ENCODE measurements at places on chromosomes 6 and 20.

DNA sequence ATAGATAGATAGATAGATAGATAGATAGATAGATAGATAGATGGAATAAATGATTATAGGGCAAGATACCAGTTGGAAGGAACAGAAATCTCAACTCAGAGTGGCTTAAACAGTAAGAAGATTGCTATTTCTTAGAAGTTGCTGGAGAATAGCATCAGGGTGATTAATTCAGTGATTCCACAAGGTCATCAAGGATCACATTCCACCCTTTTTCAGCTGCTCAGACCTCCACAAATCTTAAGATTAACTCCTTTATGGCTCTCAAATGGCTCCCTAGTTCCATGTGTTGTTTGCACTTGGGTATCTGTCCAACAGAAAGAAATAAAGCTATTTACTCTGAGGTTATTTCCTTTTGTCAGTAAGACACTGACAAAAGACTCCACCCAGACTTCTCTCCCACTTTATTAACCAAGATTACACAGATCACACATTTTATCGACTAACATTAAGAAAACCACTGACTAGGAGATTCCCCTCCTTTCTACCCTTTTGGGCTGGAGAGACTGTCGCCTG lies 68.3 kb upstream of the KIF16B start:
- no peak for DNase-seq

GRCh38 chr6:148535976-148536375 lies 193.3 kb downstream of the SASH1 start:
- DNase-seq = no peak

DNA sequence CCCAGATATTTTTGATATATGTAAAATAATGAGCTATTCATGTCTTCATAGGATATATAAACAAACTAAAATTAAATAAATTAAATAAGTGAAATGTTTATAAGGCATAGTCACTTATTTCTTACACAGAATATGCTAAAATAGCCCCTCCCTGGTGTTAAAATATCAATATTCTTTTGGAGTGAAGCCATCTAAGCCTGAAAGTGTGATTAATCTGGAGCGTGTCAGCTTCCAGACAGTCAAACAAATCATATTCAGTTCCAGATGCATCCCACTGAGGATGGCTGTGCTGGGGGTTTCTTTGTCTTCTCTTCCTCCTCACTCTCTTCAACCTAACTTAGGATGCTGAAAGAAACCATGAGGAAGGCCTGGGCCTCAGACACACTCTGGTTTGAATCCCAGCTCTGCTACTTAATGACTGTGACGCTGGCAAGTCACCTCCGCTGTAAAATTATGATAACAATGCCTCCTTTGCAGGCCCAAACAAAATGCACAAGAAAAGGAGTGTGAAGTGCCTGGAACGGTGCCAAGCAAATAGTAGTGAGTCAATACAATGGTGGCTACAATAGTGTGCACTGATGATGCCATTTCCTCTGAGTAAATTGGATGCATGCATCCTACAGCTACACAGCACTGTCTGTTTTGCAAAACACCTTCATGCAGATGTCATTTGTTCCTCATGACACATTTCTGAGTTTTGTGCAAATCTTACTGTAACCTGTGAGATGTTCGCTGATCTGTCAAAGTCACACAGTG lies 161.4 kb downstream of the FOXC1 start:
- DNase-seq = no peak

DNA sequence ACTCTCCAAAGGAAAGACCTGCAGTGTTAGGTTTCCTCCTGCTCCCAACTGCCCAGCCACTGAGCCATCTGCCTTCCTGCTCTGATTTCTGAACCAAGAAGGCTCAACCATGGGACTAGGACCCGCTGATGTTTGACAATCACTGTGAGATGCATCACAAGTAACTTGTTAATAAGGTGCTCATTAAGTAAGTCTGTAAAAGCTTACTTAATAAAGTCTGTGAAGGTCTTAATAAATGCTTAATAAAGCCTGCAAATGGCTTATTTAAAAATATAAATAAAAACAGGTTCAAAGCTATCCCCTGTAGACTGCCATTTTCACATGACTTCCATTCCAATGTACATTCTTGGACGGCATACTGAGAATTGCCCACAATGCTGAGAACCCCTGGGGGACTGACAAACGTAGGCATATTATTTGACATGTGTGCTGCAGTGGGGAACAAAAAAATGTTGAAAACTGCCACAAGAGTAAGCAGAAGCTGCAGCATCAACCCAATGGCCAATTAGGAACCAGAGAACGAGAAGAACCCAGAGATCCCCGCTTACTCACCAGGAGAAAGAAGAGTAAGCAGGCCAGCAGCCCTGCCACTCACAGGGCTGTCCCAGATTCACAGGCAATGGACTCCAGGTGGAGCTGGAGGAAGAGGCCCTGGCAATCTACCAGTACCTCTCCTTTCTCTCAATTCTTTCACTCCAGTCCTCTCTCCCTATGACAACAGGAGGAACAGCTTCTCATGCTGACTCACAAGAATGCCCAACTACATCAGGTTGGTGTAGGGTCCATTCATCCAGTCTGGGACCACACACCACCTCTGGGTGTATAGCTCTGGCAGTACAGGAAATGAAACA lies 19.5 kb downstream of the KIF13A start:
- no peak for DNase-seq

DNA sequence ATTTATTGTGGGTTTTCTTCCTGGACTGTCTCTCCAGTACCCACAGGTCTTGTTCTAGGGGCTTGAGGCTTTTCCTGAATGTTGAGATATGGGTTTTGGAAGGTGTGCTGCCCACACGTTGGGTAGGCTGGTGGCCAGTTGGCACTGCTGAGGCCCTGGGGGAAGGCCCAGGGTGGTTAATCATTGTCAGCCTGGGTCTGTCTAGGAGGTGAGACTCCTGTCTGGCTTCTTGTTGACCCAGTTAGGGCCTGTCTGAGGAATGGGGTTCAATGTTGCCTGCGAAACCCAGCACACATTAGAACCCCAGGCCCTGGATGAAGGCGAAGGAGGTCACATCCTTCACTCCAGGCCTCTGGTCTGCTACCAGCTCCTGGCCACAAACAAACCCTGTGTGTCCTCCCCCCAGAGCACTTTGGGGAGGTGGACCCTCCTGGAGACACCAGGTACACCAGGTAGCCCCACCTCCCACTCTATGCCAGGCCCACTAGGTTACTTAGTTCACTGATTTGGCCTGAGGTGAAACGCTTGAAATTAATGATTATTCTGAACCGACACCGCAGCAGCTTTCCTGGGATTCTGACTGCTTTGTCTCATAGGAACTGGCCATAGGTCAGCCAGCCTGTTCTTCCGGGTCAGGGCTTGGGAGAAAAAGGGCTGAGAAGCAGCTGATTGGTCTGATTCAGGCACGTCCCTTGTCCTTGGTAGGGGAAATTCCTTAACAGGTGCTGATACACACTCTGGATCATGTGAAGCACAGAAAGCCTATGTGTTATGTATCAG lies 15.2 kb downstream of the DNMT3B start:
- no peak for DNase-seq

DNA sequence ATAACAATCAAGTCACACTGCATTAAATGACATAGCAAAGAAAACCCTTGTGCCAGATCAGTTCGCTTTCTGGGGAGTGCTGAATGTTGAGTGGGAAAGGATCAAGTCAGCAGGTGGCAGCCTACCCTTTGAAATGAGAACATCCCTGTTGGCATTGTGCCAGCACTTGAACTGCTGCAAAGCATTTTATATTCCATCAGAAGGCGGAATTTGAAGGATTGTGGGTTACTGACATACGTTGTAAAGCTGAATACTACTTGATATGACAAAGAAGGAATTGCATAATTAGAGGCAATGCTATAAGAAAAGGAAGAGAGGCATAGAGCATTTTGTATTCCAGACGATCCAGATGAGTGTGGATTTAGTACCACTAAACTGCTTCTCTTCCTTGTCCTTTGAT lies 26.5 kb downstream of the BCKDHB start:
- DNase-seq = peak; percentile 63

DNA sequence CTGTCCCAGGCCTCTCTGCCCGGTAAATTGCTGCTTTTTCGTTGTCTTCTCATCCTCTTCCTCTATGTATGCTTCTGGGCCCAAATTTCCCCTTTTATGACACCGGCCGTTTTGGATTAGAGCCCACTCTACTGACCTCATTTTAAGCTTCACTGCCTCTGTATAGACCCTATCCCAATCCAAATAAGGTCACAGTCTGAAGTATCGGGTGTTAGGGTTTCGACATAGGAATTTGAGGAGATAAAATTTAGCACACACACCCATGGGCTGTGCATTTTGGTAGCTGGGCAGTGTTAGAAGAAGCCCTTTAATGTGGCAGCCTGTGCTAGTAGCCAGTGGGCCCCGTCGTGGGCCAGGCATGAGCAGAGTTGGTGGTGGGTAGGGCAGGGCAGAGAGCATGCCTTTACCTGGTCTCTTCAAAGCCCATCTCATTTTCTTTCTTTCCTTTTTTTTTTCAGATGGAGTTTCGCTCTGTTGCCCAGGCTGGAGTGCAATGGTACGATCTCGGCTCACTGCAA lies 27.9 kb upstream of the EZR start:
- DNase-seq = no peak

GRCh38 chr6:119430805-119431204 lies 81.2 kb upstream of the MAN1A1 start:
- DNase-seq = no peak

- no peak for DNase-seq
These were observed 56.7 kb upstream of the SGK1 start for GRCh38 chr6:134374491-134375219.

GRCh38 chr20:10079964-10080363 lies 45.2 kb downstream of the ANKEF1 start:
- no peak for DNase-seq

GRCh38 chr6:63739094-63739687 lies 103.6 kb downstream of the PHF3 start:
- DNase-seq = no peak

DNA sequence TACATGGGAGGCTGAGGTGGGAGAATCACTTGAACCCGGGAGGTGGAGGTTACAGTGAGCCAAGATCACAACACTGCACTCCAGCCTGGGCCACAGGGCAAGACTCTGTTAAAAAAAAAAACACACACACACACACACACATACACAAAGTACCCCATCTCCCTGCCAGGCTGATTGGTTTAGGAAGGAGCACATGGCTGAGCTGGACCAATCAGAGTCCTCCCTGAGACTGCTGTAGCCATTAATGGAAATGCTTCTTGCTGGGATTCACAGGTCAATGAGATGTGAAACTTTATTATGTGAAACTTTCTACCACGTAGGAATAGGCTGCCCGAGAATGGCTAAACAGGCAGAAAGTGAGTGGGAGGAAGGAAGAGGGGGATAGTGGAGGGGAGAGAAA lies 2.9 kb downstream of the TREM1 start:
- DNase-seq = no peak

DNA sequence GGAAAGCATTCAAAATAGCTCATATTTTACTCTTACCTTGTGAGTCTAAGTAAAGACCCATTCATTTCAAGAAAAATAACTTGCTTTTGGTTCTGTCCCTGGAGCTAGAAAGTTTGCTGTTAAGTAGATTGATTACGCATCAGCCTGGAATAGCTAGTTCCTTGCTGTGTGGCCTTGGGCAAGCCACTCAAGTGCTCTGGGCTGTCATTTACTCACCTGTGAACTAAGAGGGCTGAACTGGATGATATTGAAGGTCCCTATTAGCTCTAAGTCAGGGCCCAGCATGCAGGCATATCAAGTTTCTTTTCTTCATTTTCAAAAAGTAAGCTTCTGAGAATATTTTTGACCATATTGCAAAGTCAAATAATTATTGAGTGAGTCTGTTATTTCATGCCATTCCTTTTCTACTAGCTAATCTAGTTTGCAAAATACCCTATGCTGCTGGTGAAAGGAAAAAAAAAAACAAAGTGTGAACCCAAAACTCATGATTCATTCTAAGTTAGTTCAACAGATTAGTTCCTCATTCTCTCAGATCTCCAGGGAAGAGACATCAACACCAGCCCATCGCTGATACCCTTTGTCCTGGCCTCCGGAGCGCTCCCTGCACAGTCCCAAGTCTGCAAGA lies 106.5 kb upstream of the GMDS start:
- no peak for DNase-seq

- DNase-seq = no peak
These were observed 5.5 kb upstream of the MAS1L start for GRCh38 chr6:29493261-29493660.

- no peak for DNase-seq
These were observed 397.6 kb upstream of the GJE1 start for GRCh38 chr6:141735126-141735525.

GRCh38 chr6:141050471-141050870 lies 1082.3 kb upstream of the GJE1 start:
- no peak for DNase-seq

DNA sequence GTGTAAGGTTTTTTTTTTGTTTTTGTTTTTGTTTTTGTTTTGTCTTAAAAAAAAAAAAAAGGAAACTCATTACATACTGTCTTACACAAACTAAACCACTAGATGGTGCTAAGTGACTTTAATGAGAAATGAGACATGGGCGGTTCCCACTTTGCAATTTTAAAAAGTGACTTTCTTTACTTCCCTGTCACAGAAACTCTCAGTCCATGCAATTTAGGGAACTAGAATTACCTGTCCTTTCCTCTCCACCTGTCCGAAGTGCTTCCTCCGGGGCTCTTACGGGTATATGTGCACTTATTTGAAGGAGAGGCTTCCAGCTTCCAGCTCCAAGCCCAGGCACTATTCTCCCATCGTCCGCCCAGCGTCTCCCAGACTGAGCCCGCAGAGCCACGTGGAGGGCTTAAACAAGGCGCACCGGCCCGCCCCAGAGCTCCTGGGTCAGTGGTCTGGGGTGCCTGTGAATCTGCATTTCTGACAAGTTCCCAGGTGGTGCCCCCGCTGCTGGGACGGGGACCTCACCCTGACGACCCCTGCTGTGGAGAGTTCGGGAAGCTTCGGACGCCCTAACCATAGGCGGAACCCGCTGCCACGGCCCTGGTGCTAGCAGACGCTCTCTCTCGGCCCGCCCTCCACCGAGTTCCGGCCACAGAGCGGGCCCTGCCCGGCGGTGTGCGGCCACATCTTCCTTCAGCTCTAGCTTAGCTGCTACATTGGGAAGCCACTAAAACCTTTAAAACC lies 26.1 kb downstream of the BFSP1 start:
- no peak for DNase-seq

GRCh38 chr6:144335914-144336313 lies 50.8 kb downstream of the UTRN start:
- DNase-seq = no peak

GRCh38 chr6:75381877-75382633 lies 97.5 kb upstream of the TMEM30A start:
- DNase-seq = no peak

- DNase-seq = peak; percentile 61
These were observed 102.6 kb downstream of the LAMP5 start for GRCh38 chr20:9616833-9617461.
